ENCODE measurements at places on chromosomes 7 and 10.
A peak's percentile ranks its signal among the peaks of the same experiment; 100 is the strongest.

- H3K4me3 ChIP-seq, result no peak overlapping the region
- H3K36me3 ChIP-seq, result no peaks in the 10 kb centered on the region
- H3K27me3 ChIP-seq, result peaks cover 5% of the 10 kb centered on the region
- no peak for DNase-seq
Measured at GRCh38 chr7:154861589-154861988, 141.3 kb downstream of the PAXIP1 start.

- no peaks in the 10 kb centered on the region for H3K27me3 ChIP-seq
- H3K27ac ChIP-seq, result no peak overlapping the region
- no peak overlapping the region for H3K4me3 ChIP-seq
- no peaks in the 10 kb centered on the region for H3K36me3 ChIP-seq
Measured at GRCh38 chr7:132108563-132108962, 467.7 kb downstream of the PLXNA4 start.

DNA sequence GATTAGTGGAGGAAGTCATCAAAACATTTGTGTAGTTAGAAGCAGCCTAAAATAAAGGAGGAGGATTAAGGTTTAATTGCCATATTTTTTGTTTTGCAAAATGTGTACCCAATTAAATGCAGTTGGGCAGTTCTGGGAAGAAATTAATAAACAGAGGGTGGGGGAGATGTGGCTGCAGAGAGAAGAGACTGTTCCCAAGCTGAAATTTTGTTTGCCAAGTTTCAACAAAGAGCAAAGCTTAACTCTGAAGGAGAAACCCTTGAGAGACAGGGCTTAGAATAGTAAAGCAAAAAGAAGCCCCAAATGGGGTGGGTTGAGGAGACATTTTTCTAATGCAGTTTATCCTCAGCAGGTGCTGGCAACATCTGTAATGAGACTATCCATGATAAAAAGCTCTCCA lies 298.0 kb upstream of the NRP1 start:
- H3K4me1 ChIP-seq, result no peaks in the 10 kb centered on the region
- H3K27me3 ChIP-seq, result no peaks in the 10 kb centered on the region

GRCh38 chr10:89887406-89887805 lies 186.0 kb downstream of the KIF20B start:
- DNase-seq, result no peak
- H3K27ac ChIP-seq, result no peak overlapping the region
- no peaks in the 10 kb centered on the region for H3K36me3 ChIP-seq
- no peak overlapping the region for H3K4me3 ChIP-seq
- H3K4me1 ChIP-seq, result peaks cover 26% of the 10 kb centered on the region

GRCh38 chr7:3867863-3868262 lies 566.8 kb downstream of the SDK1 start:
- no peak overlapping the region for H3K4me3 ChIP-seq

DNA sequence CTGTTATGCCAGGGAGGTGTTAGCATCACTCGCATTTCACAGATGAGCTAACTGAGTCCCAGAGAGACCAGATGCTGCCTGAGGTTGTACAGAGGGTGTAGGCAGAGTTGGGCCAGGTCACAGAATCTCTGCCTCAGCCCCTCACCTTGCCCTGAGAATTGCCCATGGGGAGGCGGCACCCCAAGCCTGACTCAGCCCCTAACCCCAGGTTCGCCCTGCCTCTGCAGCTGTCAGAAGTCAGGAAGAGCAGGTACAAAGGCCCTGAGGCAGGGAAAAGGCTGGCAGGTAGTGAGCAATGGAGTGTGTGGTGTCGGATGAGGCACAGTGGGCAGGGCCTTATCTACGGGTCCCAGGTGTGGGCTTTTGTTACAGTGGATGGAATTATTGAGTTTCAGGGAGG lies 79.4 kb downstream of the MYL10 start:
- no peak for DNase-seq
- no peaks in the 10 kb centered on the region for H3K27me3 ChIP-seq

GRCh38 chr7:71511361-71511807 lies 379.4 kb downstream of the GALNT17 start:
- no peak overlapping the region for H3K4me3 ChIP-seq
- H3K4me1 ChIP-seq, result no peaks in the 10 kb centered on the region
- no peaks in the 10 kb centered on the region for H3K27me3 ChIP-seq

GRCh38 chr7:149870701-149871483 lies 2.9 kb upstream of the ATP6V0E2 start:
- no peak for DNase-seq
- H3K4me1 ChIP-seq, result peaks cover 88% of the 10 kb centered on the region
- H3K27me3 ChIP-seq, result peaks cover 5% of the 10 kb centered on the region
- H3K36me3 ChIP-seq, result peaks cover 4% of the 10 kb centered on the region
- H3K4me3 ChIP-seq, result no peak overlapping the region
- peak overlapping the region; percentile 81 for H3K27ac ChIP-seq

GRCh38 chr10:71590781-71591350 lies 128.7 kb downstream of the C10orf105 start:
- H3K4me1 ChIP-seq, result no peaks in the 10 kb centered on the region
- no peaks in the 10 kb centered on the region for H3K36me3 ChIP-seq

GRCh38 chr7:78448911-78449310 lies 650.3 kb downstream of the PHTF2 start:
- H3K27ac ChIP-seq, result no peak overlapping the region
- H3K36me3 ChIP-seq, result no peaks in the 10 kb centered on the region
- no peak for DNase-seq
- no peak overlapping the region for H3K4me3 ChIP-seq
- H3K27me3 ChIP-seq, result no peaks in the 10 kb centered on the region
- H3K4me1 ChIP-seq, result no peaks in the 10 kb centered on the region

DNA sequence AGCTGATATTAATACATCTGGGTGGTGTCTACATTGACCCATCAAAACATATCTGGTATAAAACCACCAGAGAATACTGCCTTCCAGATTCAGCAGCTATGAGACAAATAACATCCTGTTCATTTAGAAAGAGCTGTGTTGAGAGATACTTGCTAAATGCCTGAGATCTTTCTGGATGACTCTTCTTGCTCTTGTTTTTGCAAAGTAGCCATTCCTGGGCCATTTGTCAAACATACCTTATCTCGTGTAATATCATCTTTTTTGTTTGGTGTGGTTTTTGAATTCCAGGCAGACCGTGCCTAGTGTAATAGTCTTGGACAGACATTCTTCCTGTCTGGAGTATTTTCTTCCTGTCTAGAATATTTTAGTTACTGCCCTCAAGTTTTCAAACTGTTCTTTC lies 74.7 kb upstream of the PRR15 start:
- no peak for DNase-seq
- no peaks in the 10 kb centered on the region for H3K36me3 ChIP-seq
- no peaks in the 10 kb centered on the region for H3K27me3 ChIP-seq
- no peak overlapping the region for H3K4me3 ChIP-seq
- no peak overlapping the region for H3K27ac ChIP-seq

GRCh38 chr7:39095875-39096619 lies 118.3 kb downstream of the POU6F2 start:
- no peak overlapping the region for H3K27ac ChIP-seq
- H3K27me3 ChIP-seq, result no peaks in the 10 kb centered on the region
- H3K36me3 ChIP-seq, result no peaks in the 10 kb centered on the region
- H3K4me3 ChIP-seq, result no peak overlapping the region
- no peaks in the 10 kb centered on the region for H3K4me1 ChIP-seq

DNA sequence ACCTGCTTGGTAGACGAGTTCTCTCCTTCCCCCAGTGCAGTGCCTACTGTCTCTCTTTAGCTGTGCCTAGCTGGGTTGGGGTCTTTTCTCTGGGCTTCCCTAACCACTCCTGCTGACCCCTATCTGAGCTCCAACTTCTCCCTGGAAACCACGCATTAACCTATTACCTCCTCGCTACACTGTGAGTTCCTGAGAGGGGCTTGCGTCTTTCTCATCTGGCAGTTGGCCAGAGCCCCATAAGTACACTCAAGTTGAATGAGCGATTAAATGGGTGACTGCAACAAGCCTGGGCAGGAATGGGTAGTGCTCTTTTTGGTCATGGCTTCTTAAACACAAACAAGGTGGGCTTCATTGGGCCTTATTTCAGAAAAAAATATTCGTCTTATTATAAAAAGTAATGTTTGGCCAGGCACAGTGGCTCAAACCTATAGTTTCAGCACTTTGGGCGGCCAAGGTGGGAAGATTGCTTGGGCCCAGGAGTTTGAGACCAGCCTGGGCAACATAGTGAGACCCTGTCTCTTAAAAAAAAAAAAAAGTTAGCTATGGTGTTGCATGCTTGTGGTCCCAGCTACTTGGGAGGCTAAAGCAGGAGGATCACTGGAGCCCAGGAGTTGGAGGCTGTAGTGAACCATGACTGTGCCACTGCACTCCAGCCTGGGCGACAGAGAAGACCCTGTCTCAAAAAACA lies 41.4 kb downstream of the SYPL1 start:
- no peak for DNase-seq
- no peaks in the 10 kb centered on the region for H3K27me3 ChIP-seq
- no peaks in the 10 kb centered on the region for H3K36me3 ChIP-seq
- H3K27ac ChIP-seq, result peak overlapping the region; percentile 97
- H3K4me1 ChIP-seq, result peaks cover 36% of the 10 kb centered on the region

GRCh38 chr10:49751216-49751615 lies 10.9 kb downstream of the OGDHL start:
- H3K27me3 ChIP-seq, result no peaks in the 10 kb centered on the region
- no peaks in the 10 kb centered on the region for H3K4me1 ChIP-seq
- no peak for DNase-seq
- no peak overlapping the region for H3K4me3 ChIP-seq
- H3K36me3 ChIP-seq, result no peaks in the 10 kb centered on the region

DNA sequence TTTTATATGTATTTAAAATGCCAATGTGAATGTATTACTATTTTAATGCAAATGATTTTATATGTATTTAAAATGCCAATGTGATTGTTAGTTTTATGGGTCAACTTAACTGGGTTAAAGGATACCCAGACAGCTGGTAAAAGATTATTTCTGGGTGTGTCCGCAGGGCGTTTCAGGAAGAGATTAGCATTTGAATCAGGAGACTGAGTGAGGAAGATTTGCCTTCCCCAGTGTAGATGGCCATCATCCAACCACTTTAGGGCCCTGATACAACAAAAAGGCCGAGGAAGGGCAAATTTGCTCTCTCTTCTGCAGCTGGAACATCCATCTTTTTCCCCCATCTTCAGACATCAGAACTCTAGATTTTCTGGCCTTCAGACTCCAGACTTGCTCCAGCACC lies 116.2 kb downstream of the BAMBI start:
- H3K27me3 ChIP-seq, result no peaks in the 10 kb centered on the region
- DNase-seq, result no peak
- no peaks in the 10 kb centered on the region for H3K36me3 ChIP-seq

DNA sequence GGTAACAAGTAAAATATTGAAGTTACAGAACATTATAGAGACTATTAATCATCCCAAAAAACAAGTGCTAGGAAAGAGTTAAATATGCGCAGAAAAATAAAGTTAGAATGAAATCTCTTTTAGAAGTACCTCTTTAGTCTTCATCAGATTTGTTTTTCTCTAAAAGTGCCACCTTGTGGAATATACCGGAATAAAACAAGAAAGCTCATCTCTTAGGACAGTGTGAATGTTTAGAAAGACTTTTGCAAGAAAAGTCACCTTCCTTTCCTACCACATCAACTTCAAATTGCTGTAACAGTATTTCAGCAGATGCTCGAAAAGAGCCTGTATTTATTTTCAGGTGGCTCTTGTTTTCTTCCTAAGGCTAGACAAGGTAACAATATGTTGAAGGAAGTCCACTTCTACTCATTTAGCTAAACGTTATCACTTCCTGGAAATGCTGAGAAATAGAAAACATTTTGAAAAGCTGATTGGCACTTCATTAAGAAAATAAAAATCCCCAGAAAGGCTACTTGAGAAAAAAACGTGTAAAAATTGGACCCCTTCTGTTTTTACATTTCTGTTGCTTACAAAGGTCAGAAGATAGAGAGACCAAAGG lies 19.8 kb upstream of the FAM133B start:
- no peaks in the 10 kb centered on the region for H3K4me1 ChIP-seq
- H3K4me3 ChIP-seq, result no peak overlapping the region
- H3K27me3 ChIP-seq, result no peaks in the 10 kb centered on the region
- peaks cover 10% of the 10 kb centered on the region for H3K36me3 ChIP-seq

GRCh38 chr7:130154501-130155317 lies 50.5 kb downstream of the TMEM209 start:
- H3K4me1 ChIP-seq, result peaks cover 7% of the 10 kb centered on the region

GRCh38 chr7:104895522-104896236 lies 118.3 kb upstream of the KMT2E start:
- no peaks in the 10 kb centered on the region for H3K4me1 ChIP-seq
- no peak overlapping the region for H3K4me3 ChIP-seq
- DNase-seq, result peak; percentile 5
- no peaks in the 10 kb centered on the region for H3K36me3 ChIP-seq

- peaks cover 6% of the 10 kb centered on the region for H3K4me1 ChIP-seq
- H3K27ac ChIP-seq, result no peak overlapping the region
- no peak overlapping the region for H3K4me3 ChIP-seq
Measured at GRCh38 chr7:47361746-47362215, 220.1 kb downstream of the TNS3 start.

- H3K27ac ChIP-seq, result peak overlapping the region; percentile 100
- H3K27me3 ChIP-seq, result no peaks in the 10 kb centered on the region
- H3K4me1 ChIP-seq, result peaks cover 18% of the 10 kb centered on the region
- H3K4me3 ChIP-seq, result peak overlapping the region; percentile 62
- no peak for DNase-seq
Measured at GRCh38 chr7:107744345-107744750, 406 bp downstream of the CBLL1 start.

DNA sequence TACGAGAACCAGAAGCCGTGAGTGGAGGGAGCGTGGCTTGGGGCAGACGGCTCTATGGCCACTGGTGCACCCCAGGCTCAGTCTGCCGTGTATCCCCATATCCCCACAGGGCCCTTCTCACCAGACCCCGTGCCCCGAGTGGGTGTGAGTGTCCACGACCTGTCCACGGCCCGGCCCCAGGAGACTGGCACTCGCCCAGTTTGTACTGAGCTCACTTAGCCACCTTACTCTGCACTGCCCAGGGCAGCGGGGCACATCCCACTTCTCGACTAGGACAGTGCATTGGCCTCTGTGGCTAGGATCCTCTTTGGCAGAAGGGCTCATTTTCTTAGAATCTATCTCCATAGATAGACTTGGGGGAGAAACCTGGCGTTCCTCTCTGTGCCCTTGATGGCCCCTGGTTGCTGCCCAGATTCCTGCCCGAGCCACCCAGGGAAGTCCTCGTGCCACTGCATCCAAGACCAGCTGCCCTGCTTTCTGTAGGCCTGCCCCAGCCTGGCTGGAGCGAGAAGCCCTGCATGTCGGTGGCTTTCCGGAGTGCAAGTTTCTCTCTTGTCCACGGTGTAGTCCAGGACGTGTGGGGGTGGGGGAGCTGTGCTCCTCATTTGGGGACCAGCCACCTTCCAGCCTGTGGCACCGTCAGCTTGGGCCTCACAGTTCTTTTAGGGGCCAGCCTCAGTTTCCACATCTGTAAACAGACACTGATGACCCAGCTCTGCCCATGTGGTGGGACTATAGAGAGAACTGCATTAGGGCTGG lies 11.9 kb downstream of the TMEM120A start:
- DNase-seq, result no peak
- H3K4me1 ChIP-seq, result no peaks in the 10 kb centered on the region
- H3K27ac ChIP-seq, result no peak overlapping the region
- H3K36me3 ChIP-seq, result peaks cover 72% of the 10 kb centered on the region
- no peaks in the 10 kb centered on the region for H3K27me3 ChIP-seq
- no peak overlapping the region for H3K4me3 ChIP-seq

All from thymus (tissue), 14 donors.